ENCODE measurements at places on chromosomes 6 and 20.

DNA sequence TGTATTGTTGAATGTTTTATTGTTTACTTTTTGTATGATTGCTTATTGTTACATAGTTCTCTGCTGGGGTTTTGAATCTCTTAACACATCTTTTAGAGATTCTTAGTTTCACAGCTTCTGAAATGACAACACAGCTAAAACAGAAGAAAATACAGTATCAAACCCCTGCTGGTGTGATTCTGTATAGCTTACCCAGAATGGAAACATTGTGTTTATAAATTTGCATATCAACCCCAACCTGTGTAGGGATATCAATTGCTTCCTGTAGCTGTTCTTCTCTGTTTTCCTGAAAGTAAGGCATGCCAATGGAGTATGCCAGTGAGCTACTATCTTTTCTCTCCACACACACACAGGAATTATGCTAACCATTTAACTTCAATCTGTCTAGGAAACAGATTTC, 64.3 kb upstream of the ID4 start:
- DNase-seq: no peak

GRCh38 chr6:11370191-11371018, 137.9 kb upstream of the NEDD9 start:
- DNase-seq: no peak

DNA sequence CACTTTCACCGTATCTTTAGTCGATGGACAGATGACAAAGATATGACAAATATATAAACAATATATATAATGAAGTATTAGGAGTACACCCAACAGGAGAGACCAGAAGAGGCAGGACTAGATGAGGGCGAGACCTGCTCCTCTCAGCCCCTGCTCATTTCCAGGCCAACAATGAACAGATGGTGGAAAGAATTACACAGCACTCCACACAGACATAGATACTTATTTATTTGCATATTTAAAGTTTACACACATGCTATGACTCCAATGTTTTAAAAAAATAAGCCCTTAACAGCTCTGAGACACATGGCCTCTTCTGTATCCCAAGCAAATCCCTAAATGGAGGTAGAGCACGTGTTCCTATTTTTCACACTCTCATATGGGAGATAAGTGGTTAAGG, 10.4 kb downstream of the FAM210B start:
- no peak for DNase-seq

DNA sequence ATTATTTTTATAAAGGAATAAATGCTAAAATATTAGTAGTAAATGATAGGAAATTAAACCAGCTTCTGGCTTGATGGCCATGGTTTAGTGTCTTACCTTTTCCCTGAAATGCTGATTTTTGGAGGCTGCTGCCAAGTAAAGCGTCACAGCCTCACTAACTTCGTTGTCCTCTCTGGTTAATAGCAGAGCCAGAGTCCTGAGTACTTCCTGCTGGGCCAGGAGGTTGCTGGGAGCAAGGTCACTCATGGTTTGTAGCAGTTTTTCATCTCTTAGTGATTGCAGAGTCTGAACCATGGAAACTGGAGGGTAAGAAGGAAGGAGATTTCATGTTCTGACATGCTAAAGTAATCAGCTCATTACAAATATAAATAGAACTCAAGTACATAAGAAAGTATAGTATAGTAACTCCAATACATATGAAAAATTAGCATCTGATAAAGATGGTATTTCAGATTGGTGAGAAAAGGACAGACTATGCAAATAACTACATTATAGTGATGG, 26.5 kb upstream of the ARMH2 start:
- DNase-seq: no peak

GRCh38 chr6:148657048-148657447, 89.8 kb upstream of the UST start:
- no peak for DNase-seq
